ENCODE measurements at places on chromosomes 4 and X.

DNA sequence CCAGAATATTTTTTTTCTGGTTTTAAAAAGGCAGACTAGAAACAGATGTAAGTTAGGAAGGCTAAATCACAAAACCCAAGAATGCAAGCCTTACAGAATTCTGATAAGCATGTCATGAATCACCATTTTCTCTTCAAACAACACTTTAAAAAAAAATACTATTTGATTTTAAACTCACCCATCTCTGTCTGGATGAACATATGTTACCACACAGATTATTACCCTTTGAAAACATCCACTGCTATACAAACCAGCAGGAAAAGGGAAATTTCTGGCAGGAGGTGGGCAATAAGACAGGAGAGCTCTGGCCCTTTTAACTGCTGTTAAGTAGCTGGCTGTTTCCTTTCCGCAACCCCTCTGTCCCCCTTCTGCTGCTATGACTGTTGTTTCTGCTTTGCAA lies 317.7 kb upstream of the NOCT start:
- no peak for DNase-seq

DNA sequence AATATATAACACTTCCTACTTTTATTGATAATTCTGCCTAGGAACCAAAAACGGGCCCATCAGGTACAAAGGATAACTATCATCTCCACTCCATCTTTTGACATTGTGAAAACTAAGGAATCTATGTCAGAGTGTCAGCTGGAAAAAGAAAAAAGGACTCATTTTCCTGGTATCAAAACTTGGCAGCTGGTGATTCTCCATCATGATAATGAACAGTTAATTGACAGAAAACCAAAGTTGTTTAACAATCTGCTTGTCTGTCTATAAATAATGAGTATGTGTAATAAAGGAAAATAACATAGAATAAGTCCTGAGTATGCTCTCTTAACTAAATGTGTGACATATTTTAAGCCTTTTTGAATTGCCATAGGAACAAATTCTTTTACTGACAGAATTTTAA lies 31.4 kb downstream of the CXorf58 start:
- DNase-seq, result no peak

DNA sequence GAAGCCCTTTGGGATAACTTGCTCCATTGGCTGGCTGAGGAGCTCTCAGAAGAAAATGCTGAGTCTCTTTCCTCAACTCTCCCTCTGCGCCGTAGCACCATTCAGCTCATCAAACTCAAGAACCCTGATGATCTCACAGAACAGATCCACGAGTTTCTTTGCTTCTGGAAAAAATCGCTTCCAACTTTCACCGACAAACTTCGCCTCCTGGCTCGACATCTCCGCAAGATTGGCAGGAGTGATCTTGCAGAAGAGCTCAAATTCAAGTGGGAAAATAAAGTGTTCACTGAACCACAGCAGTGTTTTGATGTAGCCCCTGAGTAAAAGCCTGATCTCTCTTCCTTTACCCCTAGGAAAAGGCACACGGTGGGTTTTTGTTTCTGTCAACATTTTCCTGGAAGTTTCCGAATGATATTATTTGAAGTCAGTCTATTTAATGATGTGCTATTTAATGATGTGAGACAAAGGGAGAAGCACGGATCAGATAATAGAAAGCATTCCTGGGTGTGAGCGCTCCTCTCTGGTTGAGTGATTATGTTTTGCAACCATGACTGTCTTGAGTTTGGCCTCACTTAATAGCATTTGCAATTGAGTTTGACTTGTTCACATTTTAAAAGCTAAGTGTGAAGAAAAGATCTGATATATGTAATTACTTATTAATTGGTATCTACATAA lies 62.2 kb downstream of the DTHD1 start:
- no peak for DNase-seq

GRCh38 chr4:125992891-125993290 lies 678.1 kb downstream of the FAT4 start:
- no peak for DNase-seq

- DNase-seq, result no peak
These were observed 53.8 kb downstream of the SPRY1 start for GRCh38 chr4:123450393-123450792.

GRCh38 chr4:94372991-94373390 lies 30.4 kb upstream of the HPGDS start:
- DNase-seq, result no peak

DNA sequence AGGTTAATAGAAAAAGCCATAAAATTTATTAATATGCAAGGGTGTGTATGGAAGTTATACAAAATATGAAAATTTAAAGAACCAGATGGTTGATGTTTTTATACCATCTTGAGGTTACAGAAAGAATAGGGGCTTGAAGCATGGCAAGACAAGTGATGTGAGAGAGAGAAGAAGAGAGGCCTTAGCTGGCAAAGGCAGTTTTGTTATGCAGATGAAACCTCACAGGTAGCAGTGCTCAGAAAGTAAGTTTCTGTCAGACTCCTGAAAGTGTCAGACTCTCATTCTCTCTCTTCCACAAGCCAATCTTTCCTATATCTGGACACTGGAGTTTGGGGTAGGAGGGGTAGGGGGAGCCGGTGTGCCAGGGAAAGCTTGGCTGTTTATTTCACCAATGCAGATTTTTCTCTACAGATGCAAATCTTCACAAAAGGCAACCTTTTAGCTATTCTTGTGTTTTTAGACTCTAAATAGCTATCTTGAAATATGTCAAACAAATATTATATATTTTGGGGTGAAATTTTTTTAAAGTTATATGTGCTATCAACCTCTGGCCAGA lies 124.5 kb downstream of the CFAP299 start:
- no peak for DNase-seq

- no peak for DNase-seq
These were observed 14.4 kb upstream of the CDS1 start for GRCh38 chr4:84568496-84568895.

GRCh38 chr4:101014417-101014816 lies 332.9 kb downstream of the PPP3CA start:
- no peak for DNase-seq

DNA sequence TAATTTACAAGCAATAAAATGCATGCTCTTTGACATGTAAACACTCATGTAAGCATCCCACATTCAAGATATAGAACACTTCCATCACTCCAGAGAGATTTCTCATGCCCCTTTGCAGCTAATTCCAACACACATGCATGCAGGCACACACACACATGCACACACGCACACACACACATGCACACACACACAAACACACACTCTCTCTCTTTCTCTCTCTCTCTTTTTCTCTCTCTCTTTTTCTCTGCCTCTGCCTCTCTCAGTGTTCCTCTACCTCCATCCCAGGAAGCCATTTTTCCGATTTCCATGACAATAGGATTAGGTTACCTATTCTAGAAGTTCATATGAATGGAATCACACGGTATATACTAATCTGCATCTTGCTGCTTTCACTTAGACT lies 11.9 kb upstream of the SOD3 start:
- no peak for DNase-seq
